Activated CD8-positive, alpha-beta memory T cell treated with anti-CD3 and anti-CD28 coated beads for 4 hours (primary cell): ENCODE measurements at places on chromosomes 1 and 21.

- no peak for DNase-seq
Measured at GRCh38 chr1:180000575-180000974, 46.0 kb downstream of the CEP350 start.

DNA sequence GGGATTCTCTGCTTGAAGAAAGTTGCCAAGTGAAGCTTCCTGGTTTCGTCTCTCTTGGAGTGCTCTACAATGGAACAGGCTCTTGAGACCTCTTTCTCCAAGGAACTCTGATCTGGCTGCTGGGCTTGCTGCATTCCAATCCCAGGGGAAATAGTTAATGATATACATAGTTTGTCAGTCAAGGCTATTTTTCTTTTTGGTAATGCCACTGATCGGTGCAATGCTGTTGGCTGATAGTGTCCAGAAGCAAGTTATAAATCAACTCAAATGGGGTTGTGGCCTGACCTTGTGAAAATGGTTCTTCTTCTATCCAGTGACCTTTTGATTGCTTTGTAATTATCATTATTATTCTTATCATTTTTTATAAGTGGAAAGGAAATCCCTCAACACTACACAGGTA is 48.4 kb upstream of the TNFSF18 start:
- no peak for DNase-seq

- no peak for DNase-seq
Measured at GRCh38 chr1:209657140-209657879, 5.1 kb upstream of the LAMB3 start.

DNA sequence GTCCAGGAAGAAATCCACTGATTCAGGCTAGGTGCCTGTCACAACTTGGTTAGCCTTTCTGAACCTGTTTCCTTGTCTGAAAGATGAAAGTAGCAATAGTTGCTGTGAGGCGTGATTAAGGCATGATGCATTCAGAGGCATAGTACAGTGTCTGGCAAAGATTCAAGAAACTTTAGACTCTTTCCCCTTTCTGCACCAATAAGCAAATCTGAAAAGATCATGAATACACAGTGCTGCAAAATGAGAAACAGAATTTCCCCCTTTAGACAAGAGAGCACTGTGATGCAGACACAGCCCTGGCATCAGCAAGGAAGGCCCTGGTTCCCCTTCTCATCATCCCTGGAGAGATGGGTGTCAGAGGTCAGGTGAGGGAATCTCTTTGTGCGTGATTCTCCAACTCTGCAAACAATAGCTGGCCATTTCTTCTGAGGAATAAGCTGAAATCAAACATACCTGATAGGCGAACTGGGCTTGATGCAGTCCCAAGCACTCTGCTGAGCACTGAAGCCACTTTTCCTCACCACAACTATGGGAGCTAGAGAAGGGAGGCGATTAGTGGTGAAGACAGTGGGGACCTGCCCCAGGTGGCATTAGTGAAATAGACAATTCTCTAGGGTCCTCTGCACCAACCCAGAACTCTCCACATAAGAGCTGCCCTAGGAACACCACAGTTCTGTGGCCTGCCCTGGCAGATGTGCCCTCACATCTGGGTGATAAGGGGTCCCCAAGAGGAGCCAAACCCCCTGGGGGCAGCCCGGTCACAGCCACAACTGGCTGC is 41.7 kb downstream of the ITPKB start:
- no peak for DNase-seq

GRCh38 chr1:72115290-72115689 is 167.0 kb downstream of the NEGR1 start:
- no peak for DNase-seq

- DNase-seq, result no peak
Measured at GRCh38 chr1:30323841-30324240, 399.5 kb downstream of the MATN1 start.

- DNase-seq, result no peak
Measured at GRCh38 chr1:107183011-107183410, 42.2 kb downstream of the NTNG1 start.
